Left cardiac atrium (tissue), 4 donors: ENCODE measurements at places on chromosomes 1 and 21. TPM values are rescaled to one million over a fixed set of nuclear protein-coding genes. Genes with fewer than 3 reads are reported as not detected.

SMIM11 gene
- total RNA-seq, result 6.1 TPM

AK4 gene
- 81.3 TPM for total RNA-seq

KLF17 gene
- total RNA-seq, result not detected

OR10Z1 gene
- not detected for total RNA-seq

COL24A1 gene
- total RNA-seq, result 1.5 TPM

PRSS38 gene
- total RNA-seq, result not detected

TMEM9 gene
- 34.9 TPM for total RNA-seq

MNDA gene
- total RNA-seq, result 5.2 TPM

DNA sequence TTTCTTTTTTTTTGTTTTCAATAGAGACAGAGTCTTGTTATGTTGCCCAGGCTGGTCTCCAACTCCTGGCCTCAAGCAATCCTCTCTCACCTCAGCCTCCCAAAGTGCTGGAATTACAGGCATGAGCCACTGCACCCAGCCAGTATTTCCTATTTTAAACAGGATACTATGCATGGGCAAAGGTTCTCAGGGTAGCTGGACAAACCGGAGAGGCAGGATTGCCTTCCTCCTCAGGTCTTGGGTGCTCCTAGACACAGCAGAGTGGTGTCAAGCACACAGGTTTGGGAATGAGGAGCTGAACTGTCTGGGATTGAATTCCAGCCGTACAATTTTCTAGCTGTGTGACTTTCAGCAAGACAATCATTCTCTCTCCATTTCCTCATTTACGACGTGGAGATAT is 22.9 kb upstream of the HNRNPU start:
- DNase-seq, result no peak

DNA sequence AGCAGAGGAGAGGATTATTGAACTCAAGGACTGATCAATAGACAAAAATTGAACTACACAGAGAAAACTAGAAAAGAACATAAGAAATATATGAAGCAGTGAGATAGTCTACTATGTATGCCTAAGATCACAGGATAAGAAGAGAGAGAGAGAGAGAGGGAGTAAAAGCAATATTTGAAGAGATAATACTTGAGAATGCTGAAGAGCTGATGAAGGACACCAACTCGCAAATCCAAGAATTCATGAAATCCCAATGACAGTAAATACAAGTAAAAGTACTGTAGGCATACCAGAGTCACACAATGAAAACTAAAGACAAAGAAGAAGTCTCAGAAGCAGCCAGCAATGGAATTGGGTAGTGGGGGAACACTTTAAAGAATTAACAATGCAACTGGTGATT is 260.1 kb upstream of the SPAG17 start:
- no peak for DNase-seq

GRCh38 chr1:4128616-4129015 is 228.5 kb upstream of the C1orf174 start:
- no peak for DNase-seq

DNA sequence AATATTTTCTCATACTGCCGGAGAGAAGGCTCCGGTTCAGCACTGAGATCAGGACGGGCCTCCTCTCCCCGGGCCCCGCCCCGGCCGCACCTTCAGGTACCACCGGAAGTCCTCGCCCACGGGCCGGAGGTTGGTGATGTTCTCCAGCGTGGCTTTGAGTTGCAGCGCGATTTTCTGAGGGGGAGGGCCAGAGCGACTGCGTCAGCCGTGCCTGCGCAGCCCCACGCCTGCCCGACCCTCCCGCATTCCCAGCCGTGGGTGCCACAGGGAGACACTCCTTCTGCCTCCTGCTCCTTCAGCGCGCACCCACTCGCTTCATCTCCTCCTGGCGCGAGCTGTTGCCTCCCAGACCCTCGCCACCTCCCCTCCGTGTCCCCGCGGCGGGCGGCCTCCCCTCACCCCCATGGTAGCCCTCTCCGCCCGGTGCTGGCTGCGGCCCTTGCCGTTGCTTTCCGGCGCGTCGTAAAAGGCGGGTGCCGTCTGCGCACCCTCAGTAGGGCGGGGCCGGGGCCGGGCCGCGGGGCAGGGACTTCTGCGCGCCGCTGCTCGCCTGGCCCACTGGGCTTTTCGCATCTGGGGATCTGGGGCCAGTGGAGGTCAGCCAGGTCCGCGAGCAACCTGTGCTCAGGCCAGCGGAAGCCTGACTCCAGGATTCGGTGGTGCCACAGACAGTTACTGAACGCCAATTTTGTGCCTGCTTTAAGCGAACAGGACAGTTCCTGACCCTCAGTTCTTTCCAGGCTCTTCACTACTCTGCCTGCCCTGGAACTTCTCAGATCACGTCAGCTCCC is at the start of gene CZIB:
TSS of gene CZIB (minus strand) at position 464 of the 791 bp plus-strand sequence. CDS start at position 405, 59 bp downstream.
- DNase-seq, result peak; percentile 97

DNA sequence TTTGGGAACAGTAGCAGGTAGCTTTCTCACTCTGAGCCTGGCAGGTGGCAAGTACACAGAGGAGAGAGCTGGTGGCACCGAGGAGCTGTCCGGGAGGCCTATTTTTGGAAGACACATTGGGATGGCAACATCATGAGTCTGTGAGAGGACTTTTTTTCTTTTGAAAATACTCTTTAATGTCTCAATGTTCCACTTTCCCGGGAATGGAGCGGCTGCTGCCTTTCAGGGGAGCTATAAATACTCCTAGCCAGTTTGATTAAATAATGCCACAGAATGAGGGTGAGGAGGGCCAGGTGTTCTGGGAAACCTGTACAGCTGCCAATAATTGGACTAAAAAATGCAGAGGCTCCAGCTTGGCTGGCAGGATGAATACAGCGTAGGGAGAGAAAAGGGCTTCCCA is 93.3 kb upstream of the COG2 start:
- DNase-seq, result no peak

DNA sequence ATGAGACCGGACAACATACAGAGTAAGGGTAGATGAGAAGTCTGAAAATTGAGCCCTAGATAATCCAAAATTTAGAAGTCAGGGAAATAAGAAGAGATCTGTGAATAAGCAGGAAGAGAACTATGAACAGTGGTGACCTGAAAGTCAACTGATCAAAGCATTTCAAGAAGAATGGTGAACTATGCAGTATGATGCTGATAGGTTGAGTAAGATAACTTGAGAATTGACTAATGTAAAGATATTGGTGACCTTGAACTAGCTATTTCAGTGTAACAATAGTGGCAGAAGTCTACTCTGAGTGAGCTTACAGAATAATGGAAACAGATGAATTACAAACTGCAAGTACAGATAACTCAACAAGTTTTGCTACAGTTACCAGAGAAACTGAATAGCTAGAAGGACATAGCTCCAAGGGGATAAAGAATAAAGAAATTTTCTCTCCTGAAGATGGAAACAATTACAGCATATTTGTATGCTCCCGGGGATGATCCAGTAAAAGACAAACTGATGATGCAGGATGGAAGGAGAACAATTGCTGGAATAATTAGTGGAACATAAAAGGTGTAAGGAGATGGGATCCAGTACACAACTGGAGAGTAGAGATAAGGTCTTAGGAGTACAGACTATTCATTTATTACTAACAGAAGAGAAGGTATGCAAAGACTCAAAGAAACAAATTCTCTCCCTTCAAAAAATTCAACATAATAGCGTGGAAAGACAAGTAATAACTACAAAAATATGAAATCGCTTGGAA is 10.9 kb downstream of the NRDC start:
- no peak for DNase-seq

DNA sequence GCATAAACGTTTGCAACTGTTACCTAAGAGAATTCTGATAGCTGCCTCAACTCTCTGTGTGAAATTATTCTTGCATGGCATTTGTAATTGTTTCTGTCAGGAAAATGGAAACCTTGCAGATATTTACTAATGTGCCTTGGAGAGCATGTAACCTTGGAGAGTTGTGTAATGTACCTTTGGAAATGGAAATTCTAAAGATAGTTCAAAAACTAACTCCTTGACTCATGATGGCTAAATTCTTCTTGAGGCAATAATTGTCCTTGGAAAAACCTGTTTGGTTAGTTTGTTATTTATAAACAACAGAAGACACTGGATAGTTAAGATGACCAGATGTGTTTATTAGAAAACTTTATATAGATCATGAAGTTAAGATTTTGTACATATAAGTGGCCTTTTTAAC is 1033.8 kb downstream of the PLA2G4A start:
- no peak for DNase-seq

- no peak for DNase-seq
Measured at GRCh38 chr1:19205403-19205802, 4.7 kb downstream of the UBR4 start.

GRCh38 chr1:246843876-246844275 is 87.9 kb downstream of the AHCTF1 start:
- DNase-seq, result no peak

DNA sequence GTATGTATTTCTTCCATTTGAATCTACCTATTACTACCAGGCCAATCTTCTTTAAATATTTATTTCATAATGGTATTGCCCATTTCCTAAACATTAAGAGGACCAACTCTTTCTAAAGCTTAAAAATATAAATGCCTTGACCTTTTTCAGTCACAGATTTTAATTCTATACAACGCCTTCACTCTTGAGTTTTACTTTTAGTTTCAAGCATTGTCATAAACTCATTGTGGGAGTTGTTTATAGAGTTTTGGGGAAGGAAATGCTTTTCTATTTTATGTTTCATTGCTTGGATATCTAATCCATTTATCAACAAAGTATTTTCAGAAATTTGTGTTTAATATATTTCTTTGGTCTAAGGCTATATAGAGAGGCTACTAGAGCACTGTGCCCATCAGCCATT is 155.8 kb downstream of the DPYD start:
- no peak for DNase-seq

DNA sequence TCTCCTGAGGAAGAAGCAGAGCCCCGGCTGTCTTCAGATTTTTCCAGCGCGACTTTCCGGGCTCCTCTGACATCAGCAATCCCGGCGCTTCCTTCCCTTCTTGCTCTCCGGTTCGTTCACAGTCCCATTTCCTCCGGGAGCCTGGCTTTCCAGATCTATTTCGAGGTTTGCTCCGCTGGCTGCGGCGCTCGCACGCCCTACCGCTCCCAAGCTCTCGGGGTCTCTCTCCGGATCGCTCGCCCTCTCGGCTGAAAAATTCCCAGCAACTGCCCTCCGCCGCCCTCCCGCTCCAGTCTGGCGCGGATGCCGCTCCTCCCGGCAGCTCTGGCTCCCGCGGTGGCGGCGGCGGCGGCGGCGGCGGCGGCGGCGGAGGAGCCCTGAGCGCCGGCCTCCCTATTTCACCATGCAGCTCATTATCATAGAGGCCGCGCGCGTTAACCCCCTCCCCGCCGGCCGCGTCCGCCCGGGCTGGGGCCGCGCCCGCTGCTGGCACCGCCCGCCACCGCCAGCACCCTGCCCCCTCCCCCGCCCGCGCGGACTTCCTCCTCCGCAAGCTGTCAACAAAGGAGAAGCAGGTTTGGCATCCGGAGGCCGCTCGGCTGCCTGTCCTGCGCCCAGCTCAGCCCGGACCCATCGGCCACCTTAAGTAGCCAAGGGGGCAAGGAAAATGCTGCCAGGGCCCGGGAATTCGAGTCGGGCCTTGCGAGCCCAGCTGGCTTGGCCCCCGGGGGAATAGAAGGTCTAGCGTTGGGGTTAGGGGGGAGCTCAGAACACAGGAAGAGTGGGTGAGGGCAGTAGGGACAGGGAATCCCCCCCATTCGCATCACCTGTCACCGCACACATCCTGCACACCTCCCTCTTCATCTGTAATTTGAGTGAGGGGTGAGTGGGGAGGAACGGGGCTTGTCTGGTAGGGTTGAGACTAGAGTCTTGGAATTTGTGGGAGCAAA is at the start of gene PLXNA2:
TSS of gene PLXNA2 (minus strand) at position 418 of the 950 bp plus-strand sequence. CDS start 26,462 bp downstream, outside the sequence.
- DNase-seq, result peak; percentile 87

DNA sequence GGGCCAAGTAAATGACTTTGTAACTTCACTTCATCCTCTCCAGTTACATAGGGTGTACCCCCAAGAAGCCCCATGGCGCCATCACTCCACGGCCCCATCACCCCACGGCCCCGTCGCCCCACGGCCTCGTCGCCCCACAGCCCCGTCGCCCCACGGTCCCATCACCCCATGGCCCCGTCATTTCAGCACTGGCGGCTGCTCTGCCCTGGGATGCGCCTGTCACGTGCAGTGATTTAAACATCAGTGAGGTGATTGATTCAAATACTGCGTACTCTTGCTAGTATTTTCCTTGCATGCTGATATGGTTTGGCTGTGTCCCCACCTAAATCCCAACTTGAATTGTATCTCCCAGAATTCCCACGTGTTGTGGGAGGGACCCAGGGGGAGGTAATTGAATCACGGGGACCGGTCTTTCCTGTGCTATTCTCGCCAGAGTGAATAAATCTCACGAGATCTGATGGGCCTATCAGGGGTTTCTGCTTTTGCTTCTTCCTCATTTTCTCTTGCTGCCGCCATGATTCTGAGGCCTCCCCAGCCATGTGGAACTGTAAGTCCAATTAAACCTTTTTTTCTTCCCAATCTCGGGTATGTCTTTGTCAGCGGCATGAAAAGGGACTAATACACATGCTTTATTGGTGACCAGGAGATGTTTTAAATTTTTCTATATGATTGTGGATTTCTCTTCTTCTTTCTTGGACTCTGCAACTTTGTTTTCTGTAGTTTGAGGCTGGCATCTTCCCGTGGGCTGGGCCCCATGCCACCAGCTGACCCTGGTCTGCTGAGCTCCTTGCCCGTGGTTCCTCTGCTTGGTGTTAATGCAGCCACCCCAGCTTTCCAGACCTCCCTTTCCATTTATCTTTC is 50.1 kb upstream of the PCBP3 start:
- no peak for DNase-seq

DNA sequence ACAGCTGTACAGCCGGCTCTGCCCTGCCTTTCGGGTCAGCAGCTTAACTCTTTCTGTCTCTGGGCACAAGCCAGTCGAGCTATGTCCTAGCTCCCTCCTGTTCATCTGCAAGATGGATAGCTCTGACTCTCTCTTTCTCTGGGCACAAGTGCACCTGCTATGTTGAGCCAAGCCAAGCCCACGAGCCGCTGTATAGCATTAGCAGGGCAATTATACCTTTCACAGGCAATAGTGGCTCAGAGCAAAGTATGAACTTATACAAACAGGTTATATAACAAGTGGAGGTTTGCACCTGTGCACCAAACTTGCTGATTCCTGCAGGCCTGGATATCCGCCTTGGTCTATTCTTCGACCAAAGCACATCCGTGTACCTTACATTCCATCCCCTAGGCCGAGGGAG is 33.0 kb upstream of the CR2 start:
- DNase-seq, result no peak

- no peak for DNase-seq
Measured at GRCh38 chr1:96522927-96523326, 198.7 kb upstream of the PTBP2 start.

DNA sequence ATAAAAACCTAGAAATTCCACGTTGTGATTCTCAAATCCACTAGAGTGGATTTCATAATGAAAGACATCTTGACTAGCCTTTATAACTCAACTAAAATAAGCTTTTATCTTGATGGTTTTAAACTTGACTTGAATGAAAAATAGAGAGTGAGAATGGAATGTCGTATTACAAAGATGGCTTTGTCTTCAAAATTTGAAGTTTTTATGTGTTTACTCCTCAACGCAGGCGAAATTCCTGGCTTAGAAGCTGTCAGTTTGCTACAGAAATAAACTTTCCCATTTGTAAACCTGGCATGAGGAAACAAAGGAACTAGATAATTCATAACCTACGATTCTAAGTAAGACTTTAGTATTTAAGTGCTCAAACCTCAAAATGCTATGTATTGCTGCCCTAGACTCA is 90.0 kb upstream of the KRTAP19-8 start:
- DNase-seq, result no peak

GRCh38 chr1:193031431-193031830 is 27.7 kb downstream of the UCHL5 start:
- no peak for DNase-seq
